GM06990 (cell line): ENCODE measurements at places on chromosomes 16 and 17.
A peak's percentile ranks its signal among the peaks of the same experiment; 100 is the strongest.

GRCh38 chr17:71200597-71200996, 920.2 kb upstream of the SOX9 start:
- no peak for DNase-seq

DNA sequence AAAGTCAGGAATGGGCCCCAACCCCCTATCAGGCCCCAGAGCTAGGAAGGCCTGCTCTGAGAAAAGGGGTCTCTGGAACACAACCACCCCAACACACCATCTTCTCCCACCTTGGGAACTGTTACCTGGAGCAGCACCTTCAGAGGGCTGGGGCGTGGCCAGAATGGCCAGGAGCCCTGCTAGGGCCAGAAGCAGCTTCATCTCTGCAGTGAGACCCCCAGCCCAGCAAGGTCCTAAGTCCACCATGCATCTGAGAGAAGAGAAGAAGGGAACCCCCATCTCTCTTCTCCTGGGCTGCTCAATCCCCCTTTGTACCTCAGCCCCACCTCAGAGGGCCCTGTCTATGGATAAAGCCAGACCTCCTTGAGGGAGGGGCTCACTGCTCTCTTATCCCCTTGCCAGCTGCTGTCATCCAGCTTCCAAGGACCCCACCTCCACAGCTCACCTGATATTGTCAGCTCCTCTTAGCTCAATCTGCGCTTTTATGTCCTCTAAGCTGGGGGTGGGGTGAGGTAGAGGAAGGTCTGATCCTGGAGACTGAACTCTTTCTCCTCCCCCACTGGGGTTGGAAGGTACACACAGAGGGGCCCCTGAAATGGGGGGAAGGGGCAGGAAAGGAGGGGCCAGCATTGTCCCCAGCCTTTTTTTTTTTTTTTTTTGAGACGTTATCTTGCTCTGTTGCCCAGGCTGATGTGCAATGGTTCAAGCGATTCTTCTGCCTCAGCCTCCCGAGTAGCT, at the start of gene MPO:
TSS of gene MPO (minus strand) at position 456 of the 738 bp plus-strand sequence. CDS start at position 279, 177 bp downstream.
- no peak for DNase-seq

DNA sequence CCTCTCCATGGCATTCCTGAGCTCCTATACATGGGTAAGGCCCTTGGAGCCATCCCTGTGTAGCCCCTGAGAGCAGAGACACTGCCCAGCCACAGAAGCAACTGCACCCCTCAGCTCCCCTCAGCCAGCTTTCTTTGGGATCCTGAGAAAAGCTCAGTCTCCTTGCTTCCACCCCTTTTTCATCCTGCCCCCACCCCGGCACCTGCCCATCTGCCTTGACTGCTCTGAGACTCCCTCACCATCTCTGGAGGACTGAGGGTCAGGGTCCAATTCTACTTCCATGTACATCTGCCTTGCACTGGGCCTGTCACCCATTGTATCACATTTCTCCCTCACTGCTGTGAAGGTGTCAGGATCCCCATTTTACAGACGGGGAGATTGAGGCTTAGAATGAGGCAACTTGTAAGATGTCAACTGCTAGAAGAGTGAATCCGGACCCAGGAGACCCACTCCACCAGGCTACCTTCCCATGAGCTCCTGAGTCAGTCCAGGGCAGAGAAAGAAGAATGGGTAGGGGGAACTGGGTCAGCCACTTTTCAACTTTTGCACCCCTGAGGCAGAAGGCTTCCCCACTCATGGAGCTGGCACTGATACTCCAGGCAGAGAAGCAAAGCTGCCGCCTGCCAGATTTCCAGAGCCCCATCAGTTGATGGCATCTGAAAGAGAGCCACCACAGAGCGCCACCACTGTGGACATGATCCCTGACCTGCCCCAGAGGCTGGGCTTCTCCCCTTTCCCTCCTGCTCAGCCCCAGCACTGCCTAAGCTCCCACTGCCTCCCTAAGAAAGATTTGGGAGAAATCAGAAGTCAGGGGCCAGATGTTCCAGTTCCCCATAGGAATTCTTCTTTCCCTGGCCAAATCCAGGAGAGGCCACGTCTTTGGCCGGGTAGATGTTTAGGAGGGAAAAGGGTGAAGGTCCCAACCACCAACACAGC, 135.4 kb downstream of the TMEM132E start:
- no peak for DNase-seq

- DNase-seq, result no peak
Observed at GRCh38 chr17:9571201-9571600, 4.4 kb downstream of the STX8 start.

GRCh38 chr17:30273373-30273772, 18.4 kb downstream of the BLMH start:
- no peak for DNase-seq

GRCh38 chr17:11909348-11909747, 87.9 kb downstream of the ZNF18 start:
- DNase-seq, result no peak

- no peak for DNase-seq
Observed at GRCh38 chr17:42266918-42267766, 9.0 kb downstream of the STAT5B start.

- DNase-seq, result no peak
Observed at GRCh38 chr17:63996430-63997182, 1.5 kb upstream of the PRR29 start.

DNA sequence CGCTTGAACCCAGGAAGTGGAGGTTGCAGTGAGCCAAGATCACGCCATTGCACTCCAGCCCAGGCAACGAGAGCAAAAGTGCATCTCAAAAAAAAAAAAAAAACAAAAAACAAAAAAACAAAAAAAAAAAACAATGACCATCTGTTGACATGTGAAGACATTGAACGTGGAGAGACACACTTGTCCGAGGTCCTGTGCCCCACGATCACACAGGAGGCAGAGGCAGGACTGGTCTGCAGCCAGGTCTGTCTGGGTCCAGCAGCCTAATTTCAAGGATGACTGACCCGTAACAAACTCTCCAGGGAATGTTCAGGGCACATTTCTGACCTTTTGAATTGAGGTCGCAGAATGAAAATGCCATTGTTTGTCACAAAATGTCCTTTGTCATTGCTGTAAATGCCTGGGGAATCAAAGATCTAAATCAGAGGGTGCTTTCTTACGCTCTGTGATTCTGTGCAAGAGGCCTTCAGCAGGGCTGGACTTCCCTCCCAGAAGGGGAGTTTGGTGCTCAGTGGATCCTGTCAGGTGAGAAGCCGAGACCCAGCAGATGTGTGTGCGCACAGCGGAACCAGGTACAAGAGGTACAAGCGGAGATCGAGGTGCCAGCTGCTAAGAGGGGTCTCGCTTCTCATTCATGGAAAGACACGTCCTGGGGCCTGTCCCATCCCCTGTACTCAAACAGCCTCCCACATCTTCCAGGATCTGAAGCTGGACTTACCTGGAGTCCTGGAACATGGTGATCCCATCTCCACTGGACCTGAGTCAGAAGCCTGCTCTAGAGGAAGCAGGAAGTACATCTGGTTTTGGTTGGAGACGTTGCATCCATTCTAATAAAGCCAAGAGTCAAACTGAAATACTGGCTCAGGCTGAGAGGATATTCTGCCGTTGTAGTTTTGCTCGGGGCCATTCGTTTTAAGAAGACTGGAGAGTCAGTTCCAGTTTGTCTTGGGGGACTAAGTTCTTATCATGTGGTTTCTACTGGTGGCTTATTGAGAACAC, 95.8 kb downstream of the IRF8 start:
- DNase-seq, result peak; percentile 63

DNA sequence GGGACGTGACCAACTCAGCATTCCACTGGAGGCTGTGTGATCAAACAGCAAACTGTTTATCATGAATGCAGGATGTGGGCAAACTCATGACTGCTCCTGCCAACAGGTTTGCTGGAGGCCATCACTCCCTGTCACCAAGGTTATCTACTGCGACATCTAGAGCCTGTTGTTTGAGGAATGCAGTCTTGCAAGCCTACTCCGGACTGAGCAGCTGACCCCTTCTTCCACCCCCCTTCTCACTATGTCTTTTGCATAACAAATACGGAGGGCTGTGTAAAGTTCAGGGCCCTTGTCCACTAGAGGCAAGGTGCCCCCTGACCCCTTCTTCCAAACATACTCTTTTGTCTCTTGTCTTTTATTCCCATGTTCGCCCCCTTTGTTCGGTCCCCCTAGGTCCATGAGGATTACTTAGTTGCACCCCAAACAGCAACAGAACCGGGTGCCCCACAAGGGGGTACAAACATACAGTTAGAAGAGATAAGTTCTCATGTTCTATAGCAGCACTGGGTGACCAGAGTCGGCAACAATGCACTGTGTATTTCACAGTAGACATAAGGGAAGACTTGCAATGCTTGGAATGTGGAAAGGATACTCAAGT, 28.7 kb downstream of the MEAK7 start:
- no peak for DNase-seq

- no peak for DNase-seq
Observed at GRCh38 chr17:50363217-50364060, 9.5 kb downstream of the MRPL27 start.
